ENCODE measurements at places on chromosomes 5 and 9. TPM values are rescaled to one million over a fixed set of nuclear protein-coding genes. Genes with fewer than 3 reads are reported as not detected.

DNA sequence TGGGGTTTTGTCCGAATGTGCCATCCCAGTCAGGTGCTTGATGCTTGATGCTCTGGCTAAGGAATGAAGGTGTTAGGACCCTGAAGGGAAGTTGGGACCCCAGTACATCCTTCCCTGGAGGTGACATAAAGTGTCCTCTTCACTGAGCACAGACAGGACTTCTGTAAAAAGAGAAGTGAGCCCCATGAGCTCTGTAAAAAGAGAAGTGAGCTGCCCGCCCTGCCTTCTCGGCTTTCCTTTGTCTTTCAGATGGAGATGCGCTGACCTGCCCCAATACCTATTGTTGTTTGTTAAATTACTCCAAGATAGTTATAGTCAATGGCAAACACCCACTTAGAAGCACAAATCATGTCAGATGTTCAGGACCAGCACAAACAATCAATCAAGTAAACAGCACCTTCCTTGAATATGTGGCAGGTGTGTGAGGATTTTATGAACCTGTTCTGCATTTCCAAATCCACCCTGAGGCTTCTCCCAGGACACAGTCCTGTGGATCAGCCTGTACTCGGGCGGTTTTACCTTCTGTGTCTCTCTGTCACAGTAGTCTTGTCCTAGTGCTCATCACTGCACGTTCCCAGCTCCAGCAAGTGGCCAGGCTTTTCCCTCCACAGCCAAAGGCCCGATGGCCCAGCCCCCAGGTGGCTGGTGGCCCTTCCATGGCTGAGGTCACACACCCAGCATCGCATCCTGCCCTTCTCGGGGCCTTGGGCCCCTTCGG is 191.4 kb downstream of the MTRR start:
- no peaks in the 10 kb centered on the region for H3K4me1 ChIP-seq
- DNase-seq: no peak
- H3K27me3 ChIP-seq: no peaks in the 10 kb centered on the region
- H3K27ac ChIP-seq: no peak overlapping the region
- H3K4me3 ChIP-seq: no peak overlapping the region
- no peaks in the 10 kb centered on the region for H3K36me3 ChIP-seq

DNA sequence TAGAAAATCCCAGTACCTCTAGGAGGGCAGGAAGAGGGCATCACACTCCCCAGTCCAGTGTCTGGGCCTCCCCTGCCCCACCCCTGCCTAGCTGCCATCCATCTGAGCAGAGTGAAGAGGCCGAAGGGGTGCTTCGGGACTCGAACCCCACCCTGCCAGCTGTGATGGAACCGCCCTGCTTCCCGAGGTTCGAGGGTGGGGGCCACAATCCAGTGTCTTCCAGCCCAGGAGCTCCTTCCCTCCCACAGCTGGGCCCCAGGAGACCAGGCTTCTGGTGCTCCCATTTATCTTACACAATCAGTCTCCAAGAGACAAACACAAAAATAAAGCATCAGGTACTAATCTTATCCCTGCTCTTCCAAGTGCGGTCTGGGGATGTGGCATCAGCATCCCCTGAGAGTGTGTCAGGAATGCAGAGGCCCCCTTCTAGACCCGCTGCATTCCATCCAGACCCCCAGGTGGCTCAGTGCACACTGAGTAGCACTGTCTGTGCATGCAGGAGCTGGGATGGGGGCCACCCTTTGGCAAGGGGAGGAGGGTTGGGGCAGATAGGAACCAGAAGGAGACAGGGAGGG is 122.8 kb upstream of the TBC1D2 start:
- no peak for DNase-seq
- H3K27ac ChIP-seq: no peak overlapping the region
- H3K27me3 ChIP-seq: no peaks in the 10 kb centered on the region
- no peaks in the 10 kb centered on the region for H3K4me1 ChIP-seq
- no peaks in the 10 kb centered on the region for H3K36me3 ChIP-seq

DNA sequence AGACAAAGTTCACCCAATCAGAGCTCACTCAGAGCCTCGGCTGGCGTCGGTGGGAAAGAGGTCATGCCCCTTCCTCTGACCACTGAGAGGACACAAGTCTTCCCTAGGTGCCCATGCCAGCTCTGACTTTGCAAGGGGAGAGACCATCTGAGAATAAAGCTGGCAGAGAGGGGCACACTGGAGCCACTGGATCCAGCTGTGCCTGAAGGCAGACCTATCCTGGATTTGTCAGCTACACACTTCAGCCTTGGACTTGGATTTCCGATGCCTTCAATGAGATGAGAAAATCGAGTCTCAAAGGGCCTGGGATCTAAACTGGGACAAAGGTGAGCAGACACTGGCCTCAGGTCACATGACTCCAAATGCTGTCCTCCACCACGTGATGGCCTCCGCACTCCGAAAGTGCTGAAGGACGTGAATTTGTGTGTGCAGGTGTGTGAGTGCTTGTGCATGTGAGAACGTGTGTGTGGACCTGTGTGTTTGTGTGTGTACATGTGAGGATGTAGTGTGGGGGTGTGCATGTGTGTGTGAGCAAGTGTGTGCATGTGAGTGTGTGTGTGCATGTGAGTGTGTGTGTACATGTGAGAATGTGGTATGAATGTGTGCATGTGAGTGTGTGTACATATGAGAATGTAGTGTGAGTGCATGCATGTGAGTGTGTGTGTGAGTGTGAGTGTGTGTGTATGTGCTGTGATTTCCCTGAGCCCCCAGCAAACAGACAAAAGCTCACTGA is 37.9 kb downstream of the BARX1 start:
- H3K4me3 ChIP-seq: no peak overlapping the region
- DNase-seq: no peak
- no peaks in the 10 kb centered on the region for H3K27me3 ChIP-seq
- H3K4me1 ChIP-seq: no peaks in the 10 kb centered on the region
- H3K36me3 ChIP-seq: no peaks in the 10 kb centered on the region

DNA sequence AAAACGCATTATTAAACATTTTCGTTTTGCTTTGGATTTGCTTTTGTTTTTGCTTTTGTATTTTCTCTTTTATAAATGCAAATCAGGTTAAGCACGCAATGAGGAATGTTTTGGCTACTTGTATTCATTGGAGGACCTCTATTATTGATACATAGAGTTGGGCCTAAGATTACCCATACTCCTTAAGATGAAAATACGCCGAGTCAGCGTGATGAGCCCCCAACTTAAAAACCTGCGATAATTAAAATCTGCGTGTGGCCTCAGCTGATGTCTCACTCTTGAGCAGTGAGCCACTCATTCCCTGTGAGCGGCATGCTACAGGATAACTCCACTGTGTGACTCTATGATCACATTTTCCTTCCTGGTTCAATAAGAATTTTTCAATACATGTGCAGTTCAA is 518.3 kb downstream of the IRX1 start:
- DNase-seq: peak; percentile 3
- H3K4me3 ChIP-seq: no peak overlapping the region
- H3K4me1 ChIP-seq: no peaks in the 10 kb centered on the region
- H3K27ac ChIP-seq: no peak overlapping the region

- H3K27ac ChIP-seq: peak overlapping the region; percentile 82
- H3K27me3 ChIP-seq: no peaks in the 10 kb centered on the region
- DNase-seq: no peak
- H3K4me3 ChIP-seq: no peak overlapping the region
- H3K4me1 ChIP-seq: peaks cover 22% of the 10 kb centered on the region
- no peaks in the 10 kb centered on the region for H3K36me3 ChIP-seq
These were observed 31.5 kb upstream of the ZCCHC9 start for GRCh38 chr5:81269751-81270393.

- no peak for DNase-seq
- H3K27ac ChIP-seq: no peak overlapping the region
- no peaks in the 10 kb centered on the region for H3K4me1 ChIP-seq
- no peak overlapping the region for H3K4me3 ChIP-seq
- no peaks in the 10 kb centered on the region for H3K36me3 ChIP-seq
- H3K27me3 ChIP-seq: no peaks in the 10 kb centered on the region
These were observed 58.7 kb upstream of the PRR16 start for GRCh38 chr5:120405286-120405864.

DNA sequence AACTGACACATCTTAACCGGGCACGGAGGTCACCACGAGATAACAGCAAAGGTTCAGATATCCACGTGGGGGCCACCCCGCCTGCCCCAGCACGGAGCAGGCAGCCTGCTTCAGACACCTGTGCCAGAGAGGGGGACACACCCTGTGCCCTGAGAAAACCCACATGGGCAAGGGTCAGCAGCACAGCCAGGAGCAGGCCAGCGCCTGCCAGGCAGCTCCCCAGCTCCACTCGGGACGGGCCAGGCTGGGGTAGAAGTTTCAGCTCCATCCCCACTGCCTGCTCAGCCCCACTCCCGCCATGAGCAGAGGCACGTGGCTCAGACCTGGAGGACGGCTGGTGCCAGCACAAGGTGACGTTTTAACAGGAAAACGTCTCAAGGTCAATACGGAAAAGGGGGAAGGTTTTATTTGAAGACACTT is 22.2 kb downstream of the SLC12A7 start:
- H3K27me3 ChIP-seq: no peaks in the 10 kb centered on the region
- no peak overlapping the region for H3K4me3 ChIP-seq
- no peak overlapping the region for H3K27ac ChIP-seq
- peaks cover 22% of the 10 kb centered on the region for H3K4me1 ChIP-seq

DNA sequence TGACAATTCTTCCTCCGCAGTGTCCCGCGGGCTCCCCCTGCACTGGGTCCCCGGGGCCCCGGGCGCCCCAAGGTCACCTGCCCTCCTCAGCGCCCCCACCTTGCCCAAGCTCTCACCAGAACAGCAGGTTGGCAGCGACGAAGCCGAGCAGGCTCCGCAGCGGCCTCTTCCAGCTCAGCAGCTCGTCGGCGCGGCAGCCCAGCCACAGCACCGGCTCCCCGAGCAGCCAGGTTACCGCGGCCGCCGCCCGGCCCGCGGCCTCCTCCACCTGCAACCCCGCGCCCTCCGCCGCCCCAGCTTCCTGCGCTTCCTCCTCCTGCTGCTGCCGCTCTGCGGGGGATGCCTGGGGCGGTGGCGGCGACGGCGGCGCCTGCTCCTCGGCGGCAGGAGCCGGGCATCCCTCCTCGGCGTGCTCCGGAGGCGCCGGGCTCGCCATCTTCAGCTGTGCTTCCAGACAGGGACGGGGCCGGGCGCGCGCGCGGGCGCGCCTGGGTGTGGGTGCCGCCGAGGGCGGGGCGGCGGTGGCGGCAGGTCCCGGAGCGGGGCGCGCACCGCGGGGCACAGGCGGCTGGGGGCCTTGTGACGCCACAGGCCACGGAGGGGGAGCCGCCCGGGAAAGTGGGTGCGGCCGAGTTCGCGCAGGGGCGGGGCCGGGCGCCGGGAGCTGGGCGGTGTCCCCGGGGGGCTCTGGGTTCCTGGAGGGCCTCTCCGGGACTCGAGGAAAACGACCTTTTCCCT is at the start of gene RETREG1:
Gene RETREG1 (minus strand): TSS at position 462 of the 738 bp plus-strand sequence. CDS start 26 bp downstream, at position 436.
- peak within 1 kb of the TSS; percentile 88 for H3K27ac ChIP-seq
- no peaks in the 10 kb centered on the region for H3K36me3 ChIP-seq
- H3K4me3 ChIP-seq: peak within 1 kb of the TSS; percentile 65
- DNase-seq: no peak
- H3K4me1 ChIP-seq: peaks cover 17% of the 10 kb centered on the region
- H3K27me3 ChIP-seq: no peaks in the 10 kb centered on the region

DNA sequence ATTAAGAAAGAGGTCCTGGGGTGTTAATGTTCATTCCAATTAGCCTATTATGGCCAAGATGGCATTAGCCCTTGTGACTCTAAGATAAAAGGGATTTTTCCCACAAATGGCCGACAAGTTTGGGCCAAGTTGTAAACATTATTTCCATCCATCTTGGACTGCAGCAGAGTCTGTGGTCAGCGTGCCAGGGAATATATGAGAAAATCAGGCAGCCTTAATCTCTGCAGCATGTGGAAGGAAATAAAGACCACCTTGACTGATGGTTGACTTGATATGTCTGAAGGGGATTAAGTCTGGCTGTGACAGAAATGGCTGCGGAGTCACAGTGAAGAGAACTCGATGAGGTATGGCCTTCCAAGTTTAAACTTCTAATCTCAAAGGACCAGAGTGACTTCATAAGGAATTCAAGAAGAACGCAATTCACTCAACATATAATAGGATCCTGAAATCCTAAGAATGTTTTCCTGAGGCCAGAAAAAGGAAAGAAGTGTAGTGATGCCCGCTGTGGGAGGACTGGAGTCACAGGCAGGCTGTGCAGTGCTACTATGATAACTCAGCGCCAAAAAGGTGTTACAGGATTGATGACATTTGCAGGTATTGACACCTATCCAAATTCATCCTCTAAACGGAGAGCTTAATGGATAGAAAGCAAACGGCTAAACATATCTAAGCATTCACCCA is 287.1 kb downstream of the SEC61B start:
- no peaks in the 10 kb centered on the region for H3K36me3 ChIP-seq
- no peaks in the 10 kb centered on the region for H3K4me1 ChIP-seq
- DNase-seq: no peak
- H3K27ac ChIP-seq: no peak overlapping the region

DNA sequence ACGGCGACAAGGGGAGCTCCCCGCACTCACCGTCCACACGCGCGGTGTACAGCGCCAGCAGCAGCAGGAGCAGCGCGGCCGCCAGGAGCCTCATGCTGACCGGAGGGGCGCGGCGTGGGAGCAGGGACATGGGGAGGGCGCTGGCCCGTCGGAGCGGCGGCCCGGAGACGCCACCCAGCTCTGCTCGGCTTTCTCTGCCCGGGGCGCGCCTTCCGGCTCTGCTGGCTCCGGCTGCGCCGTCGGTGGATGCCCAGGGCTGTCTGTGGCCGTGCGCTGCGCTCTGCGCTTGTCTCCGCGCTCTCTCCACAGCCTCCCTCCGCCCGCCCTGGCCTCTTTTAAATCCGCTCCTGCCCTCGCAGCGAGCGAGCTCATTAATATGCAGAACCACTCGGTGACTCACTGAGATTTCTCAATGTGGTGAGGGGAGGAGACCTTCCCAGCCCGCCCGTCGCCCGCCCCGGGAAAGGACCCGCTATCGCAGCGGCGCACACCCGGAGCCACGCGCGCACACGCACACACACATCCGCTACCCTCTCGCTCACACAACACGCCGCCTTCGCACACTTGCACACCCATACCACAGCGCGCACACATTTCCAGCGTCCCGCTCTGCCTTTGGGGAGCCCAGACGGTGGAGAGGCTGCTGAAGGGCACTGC is at the start of gene CXCL14:
Gene CXCL14 (minus strand): TSS at position 307 of the 657 bp plus-strand sequence. CDS start 213 bp downstream, at position 94.
- H3K36me3 ChIP-seq: no peaks in the 10 kb centered on the region
- H3K4me3 ChIP-seq: peak within 1 kb of the TSS; percentile 39
- no peaks in the 10 kb centered on the region for H3K27me3 ChIP-seq
- DNase-seq: no peak
- no peaks in the 10 kb centered on the region for H3K4me1 ChIP-seq

- no peaks in the 10 kb centered on the region for H3K27me3 ChIP-seq
- H3K4me1 ChIP-seq: no peaks in the 10 kb centered on the region
- H3K27ac ChIP-seq: no peak overlapping the region
- H3K36me3 ChIP-seq: no peaks in the 10 kb centered on the region
These were observed 114.0 kb downstream of the DNAH5 start for GRCh38 chr5:13830536-13830935.

Gene LCNL1
- total RNA-seq: 2.0 TPM

Gene ADAMTS2
- total RNA-seq: 17.4 TPM

Gene ARRDC3
- total RNA-seq: 26.3 TPM

Gene ZNF483
- 8.8 TPM for total RNA-seq

Gene EFNA5
- total RNA-seq: 11.8 TPM
